Stimulated activated CD4-positive, alpha-beta T cell treated with anti-CD3 and anti-CD28 coated beads, Interleukin-2, amount 100 ng/mL, for 24 hours (primary cell): ENCODE measurements at places on chromosomes 6 and 20.

- DNase-seq: no peak
These were observed 44.6 kb downstream of the SESN1 start for GRCh38 chr6:109050012-109050411.

DNA sequence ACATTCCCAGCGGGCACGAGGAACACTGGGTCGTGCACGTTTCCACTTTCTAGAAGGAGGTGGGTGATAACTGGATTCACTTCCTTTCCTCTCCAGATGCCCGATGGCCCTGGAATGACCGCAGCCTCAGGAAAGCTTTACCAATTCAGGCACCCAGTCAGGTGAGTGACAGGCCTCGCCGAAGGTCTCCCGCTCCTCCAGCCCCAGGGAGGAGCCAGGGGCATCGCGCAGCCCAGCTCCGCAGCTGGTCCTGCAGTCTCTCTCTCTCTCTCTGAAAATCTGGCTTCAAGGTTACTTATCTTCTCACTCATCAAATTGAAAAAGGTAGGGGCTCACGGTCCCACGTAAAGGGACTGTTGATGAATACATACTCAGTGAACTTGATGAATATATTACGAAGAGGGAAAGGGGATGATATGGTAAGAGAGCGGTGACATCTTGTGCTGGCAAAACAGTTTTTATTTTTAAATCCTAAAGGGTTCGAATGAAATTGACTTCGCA, 891 bp downstream of the RIPPLY2 start:
- DNase-seq: no peak

GRCh38 chr20:20148779-20149178, 96.4 kb downstream of the CFAP61 start:
- DNase-seq: no peak

DNA sequence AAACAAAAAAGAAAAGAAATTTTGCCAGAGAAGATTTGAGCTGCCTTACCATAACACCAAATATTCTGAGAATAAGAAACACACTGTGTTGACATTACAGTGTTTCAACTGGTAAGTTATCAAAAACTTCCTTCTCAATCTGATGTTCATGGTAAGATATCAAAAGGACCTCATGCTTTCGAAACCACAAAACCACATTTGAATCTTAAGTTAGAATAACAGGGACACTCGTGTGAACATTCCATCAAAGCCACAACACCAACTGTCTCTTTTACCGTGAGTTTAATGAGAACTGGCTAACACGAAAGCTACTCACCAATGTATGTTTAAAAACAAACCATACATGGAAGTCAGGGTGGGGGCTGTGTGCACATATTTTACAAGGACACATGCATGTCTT, 73.0 kb upstream of the OPRM1 start:
- no peak for DNase-seq

- no peak for DNase-seq
These were observed 91.9 kb downstream of the ADGRB3 start for GRCh38 chr6:68726992-68727391.

DNA sequence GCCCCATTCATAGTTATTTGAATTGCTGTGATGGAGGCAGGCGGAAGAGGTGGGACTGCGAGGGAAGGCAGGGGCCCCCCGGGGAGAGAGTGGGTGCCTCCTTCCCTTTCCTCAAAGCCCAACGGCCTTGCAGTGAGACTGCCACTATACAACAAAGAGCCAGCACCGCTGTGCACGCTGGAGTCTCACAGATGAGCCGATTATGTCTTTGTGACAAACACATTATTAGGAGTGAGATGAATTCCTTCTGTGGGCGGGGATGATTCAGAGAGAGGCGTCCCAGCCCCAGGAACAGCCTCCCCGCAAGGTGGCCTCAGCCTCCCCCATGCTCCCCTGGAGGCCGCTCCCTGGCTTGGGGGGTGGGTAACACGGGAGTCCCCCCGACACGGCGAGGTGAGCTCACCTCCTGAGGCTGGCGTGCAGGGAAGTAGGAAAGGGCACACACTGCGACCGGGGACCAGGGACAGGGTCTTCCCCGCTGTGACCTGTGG, 26.7 kb downstream of the NTSR1 start:
- no peak for DNase-seq

- peak; percentile 81 for DNase-seq
These were observed 3.5 kb downstream of the MYLK2 start for GRCh38 chr20:31822421-31823330.

DNA sequence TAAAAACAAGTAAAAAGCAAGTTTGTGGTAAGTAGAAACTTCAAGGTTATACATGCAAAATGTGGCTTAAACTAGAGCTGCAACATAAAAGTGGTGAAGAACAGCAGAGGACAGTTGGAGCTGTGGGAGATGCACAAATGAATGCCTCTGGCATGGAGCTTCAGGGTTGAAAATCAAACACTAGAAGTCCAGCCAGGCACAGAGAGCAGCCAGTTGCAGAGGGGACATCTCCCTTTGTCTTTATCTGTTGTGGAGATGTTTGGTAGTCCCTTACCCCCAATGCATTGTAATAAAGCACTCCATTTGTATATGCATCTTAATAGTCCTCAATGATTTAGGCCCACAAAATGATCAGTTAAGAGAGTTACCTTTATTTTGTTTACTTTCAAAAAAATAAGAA, 73.1 kb upstream of the C20orf144 start:
- no peak for DNase-seq

DNA sequence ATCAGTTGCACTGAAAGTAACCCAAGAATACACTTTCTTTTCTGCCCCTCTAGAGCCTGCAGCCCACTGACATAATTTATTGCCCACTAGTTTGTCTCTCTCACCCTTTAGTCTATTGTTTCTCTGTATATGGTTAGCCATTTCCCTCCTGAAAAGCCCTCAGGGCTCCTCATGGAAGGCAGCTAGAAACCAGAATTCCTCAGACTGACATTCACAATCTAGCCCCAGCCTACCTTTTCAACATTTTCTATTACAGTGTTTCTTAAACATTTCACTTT, 21.4 kb upstream of the PAQR8 start:
- no peak for DNase-seq

DNA sequence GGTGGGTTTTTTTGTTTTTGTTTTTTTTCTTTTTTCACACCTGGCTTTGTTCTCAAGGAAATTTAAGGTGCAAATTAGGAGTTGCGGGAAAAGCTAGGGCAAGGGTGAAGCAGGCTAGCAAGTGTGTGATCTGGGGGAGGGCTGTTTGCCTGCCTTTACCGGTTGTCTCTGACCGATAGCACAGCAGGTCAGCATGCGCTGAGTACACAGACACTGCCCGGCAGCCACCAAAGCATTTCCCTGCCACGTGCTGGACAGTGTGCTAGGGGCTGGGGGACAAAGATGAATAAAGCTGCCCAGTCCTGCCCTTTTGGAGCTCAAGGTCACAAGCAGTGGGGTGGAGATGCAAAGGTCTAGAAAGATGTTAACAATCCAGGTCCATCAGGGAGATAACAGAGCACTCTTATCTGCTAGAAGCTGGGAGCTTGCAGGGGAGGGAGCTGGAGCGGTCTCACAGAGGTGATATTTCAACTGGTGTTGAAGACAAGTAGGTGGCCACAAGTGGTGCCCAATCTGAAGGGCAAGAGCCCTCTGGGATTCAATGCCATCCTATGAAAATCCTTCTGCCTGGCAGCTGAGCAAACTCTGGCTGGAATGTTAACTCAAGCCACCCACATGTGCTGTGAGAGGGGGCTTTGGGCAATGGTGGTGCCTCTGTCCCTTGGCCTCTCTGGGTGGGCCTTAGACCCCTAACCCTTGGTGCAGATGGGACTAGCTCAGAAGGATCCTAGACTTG, 24.5 kb downstream of the TTBK1 start:
- DNase-seq: no peak

- no peak for DNase-seq
These were observed 53.7 kb upstream of the ZNF217 start for GRCh38 chr20:53647286-53647821.

- DNase-seq: no peak
These were observed 54.3 kb upstream of the PRND start for GRCh38 chr20:4667371-4667773.

DNA sequence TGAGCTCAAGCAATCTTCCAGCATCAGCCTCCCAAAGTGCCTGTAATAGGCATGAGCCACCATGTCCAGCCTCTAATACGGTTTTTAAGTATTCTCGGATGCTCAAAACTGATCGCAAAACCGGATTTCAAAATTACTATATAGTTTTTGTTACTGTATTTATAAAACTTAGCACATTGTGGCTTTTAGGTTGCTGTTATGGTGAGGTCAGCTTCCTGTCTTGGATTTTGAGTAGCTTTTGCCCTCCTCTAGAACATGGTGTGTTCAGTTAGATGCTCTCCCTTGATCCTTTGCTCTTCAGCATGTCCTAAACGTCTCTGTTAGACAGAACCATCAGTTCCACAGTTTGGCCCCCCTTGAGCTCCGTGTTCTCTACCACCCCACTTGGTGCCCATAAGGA, 96.2 kb downstream of the RPP40 start:
- DNase-seq: no peak

- no peak for DNase-seq
These were observed 41.7 kb downstream of the SYNE1 start for GRCh38 chr6:152595499-152595898.

DNA sequence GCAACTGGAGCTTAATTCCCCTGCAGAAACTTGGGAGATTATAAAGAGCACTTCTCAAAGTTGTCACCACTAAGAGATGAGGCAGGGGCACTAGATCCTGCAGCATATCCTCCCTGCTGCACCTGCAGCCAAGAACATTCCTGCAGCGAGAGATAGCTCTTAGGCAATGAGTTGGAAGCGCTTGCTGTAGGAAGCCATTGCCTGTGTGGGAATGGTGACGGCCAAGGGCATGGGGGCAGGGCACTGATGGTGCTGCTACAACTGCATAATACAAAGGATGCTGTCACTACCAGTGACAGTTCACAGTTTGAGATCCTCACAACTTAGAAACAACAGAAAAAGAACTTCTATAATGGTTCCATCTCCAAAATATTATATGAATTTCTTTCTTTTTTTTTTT, 89.9 kb downstream of the CDS2 start:
- no peak for DNase-seq

GRCh38 chr6:47351621-47352020, 41.9 kb upstream of the TNFRSF21 start:
- no peak for DNase-seq

DNA sequence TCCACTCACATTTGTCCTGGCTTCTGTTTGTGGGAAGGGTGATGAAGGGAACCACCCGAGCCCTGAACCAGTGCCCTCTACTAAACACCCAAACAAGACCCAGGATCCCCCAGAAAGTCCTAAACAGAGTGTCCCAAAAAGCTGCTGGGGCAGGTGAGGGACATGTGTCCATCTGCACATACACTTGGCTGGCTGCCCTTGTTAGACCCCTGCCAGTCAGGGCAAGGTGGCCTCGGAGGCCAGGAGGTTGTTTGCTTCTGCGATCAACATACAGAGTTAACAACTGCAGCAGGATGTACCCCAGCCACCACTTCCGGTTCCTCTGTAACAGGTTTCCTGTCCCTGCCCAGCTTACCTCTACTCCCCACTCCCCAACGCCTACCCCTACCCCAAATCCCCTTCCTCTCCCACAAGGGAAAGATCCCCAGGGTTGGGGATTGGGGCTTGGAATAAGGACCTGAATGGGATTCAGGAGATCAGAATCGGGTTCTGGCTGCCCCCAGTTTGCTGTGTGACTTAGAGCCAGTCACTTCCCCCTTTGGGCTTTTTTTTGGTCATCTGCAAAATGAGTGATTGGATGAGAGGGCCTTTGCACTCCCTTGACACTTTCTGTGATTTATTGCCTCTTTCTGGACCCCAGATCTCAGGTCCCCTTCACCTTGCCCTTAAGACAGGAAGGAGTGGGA, 13.9 kb downstream of the DEF6 start:
- peak; percentile 50 for DNase-seq

- DNase-seq: no peak
These were observed 27.8 kb downstream of the ELOVL5 start for GRCh38 chr6:53320964-53321363.

- no peak for DNase-seq
These were observed 133.2 kb downstream of the B3GAT2 start for GRCh38 chr6:70823651-70824050.

GRCh38 chr20:62258499-62259293, 20.4 kb downstream of the OSBPL2 start:
- no peak for DNase-seq

- DNase-seq: no peak
These were observed 48.6 kb downstream of the RALY start for GRCh38 chr20:34042262-34042661.

DNA sequence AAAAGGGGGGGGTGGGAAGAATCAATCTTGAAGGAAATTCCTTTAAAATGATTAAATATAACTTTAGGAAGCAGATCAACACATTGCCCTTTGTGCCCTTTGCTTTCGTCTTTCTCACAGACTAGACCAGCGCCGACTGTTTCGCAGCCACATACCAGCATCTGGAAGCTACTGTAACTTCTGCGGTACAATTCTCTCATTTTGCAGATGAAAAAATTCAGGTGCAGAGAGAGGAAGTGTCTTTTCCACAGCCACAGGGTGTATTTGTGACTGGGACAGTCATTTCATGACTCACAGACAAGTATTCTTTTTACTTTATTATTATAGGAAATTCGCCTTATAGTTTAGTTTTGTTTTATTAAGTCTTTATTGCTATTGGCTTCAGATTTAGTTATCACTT, 84.2 kb downstream of the UST start:
- DNase-seq: peak; percentile 38

DNA sequence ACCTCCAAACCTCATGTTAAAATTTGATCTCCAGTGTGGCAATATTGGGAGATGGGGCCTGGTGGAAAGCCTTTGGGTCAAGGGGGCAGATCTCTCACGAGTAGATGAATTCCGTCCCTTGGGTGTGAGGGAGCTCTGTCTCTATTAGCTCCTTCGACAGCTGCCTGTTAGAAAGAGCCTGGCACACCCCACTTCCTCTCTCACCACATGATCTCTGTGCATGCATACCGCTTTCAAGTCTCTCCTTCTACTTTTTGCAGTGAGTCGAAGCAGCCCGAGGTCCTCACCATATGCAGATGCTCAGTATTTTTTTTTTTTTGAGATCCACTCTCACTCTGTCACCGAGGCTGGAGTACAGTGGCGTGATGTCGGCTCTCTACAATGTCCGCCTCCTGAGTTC, 176.9 kb downstream of the SYNDIG1 start:
- no peak for DNase-seq

GRCh38 chr20:49521356-49521755, 38.9 kb upstream of the KCNB1 start:
- no peak for DNase-seq

- DNase-seq: no peak
These were observed 66.8 kb upstream of the HMGN3 start for GRCh38 chr6:79301290-79301689.

DNA sequence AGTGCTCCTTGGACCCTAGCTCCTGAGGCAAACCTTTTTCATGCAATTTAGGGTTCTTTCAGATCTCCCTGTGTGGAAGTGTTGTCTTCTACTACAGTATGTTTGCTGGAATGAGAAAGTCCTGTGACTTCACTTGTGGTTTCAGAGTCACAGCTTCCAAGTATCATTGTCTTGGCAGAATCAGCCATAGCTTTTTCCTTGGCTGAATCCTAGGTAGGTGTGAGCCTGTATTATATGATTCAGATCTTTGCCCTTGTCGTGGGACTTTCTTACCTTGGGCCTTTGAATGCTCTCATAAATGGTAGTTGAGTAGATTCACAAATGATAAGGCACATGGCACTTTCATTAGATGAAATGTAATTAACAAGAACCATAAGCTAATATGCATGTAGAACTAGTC, 16.5 kb downstream of the CARMIL1 start:
- no peak for DNase-seq
